ENCODE measurements at places on chromosomes 6 and 20.

- DNase-seq = no peak
Measured at GRCh38 chr6:130896249-130896648, 69.0 kb downstream of the SMLR1 start.

DNA sequence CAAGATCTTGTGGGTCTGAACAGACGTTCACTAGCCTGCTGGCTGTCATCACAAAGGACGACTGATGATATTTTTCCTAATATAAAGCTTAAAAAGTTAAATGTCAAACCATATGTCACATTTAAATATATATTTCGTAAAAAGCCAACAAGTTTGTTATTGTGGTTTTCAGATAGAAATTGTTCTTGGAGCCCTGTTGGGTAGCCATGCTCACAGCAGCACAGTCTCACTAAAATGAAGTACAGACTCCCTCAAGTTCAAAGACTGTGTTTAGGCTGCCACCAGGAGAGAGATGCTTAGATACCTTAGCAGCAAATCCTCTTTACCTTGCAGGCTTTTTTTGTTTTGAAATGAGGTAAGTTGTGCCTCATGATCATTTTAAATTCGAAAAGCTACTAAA lies 17.8 kb downstream of the EEF1E1 start:
- no peak for DNase-seq

DNA sequence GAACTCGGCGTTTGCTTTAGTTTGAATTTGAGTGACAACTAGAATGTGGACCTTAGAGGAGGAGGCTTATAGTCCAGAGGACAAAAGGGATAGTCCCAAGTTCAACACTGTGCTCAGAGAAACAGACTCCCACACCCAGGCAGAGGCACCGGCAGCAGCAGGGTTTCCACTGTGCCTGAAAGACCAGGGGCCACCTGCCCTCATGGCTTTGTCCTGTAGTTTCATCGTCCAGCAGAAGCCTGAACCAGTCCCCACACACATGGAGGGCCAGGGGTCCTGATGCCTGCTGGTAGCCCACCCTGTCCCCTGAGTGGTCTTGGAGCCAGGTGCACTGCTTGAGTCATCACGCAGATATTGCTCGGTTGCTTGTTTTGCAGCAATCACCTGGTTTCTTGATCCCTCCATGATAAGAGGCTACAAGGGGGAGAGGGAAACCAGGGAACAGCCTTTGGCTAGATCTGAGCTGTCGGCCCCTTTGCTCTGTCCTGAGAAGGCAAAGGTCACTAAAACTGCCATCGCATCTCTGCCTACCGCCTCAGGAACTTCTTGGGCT lies 7.2 kb upstream of the ACSS1 start:
- DNase-seq = no peak

DNA sequence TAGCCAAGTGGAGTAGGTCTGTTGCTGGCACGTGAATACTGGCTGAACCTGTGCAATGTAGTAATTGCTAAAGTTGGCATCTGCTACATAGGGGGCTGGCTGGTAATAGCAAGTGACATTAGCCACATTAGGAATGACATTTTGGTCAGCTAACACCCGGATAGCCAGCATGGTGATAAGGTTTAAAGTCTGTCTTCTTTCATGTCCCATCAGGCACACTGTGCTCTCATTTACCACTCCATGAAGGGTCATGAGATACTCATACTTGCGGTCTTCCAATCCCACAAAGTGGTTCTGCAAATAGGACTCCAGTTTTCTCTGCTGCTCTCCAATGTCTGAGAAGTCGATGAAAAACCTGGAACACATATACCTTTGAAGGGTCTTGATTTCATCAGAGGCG lies 2.8 kb downstream of the TENT5A start:
- DNase-seq = no peak

- no peak for DNase-seq
Measured at GRCh38 chr6:138107078-138107751, at the start of gene PERP. PERP (minus strand) TSS chr6:138107419; CDS start chr6:138107340, 79 bp downstream.

DNA sequence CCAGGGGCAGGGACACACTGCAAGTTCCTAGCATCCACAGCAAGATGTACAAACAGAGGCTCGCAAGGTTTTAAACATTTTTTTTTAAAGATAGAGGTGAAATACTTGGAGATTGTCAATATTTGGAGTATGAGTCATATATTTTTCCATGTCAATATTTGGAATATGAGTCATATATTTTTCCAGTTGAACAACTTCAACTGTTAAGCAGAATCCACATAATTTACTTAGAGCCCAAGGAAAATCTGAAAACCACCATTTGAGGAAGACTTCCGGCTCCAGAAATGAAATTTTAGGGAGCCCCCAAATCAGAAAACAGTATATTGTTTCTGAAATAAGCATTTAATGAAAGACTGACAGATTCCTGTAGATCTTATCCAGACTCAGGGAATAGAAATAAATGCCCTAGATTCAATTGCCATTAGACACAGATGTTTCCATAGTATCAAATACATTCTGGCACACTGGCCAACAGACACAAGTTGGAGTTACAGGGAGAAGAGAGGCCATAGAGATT lies 51.6 kb upstream of the FAM184A start:
- no peak for DNase-seq

DNA sequence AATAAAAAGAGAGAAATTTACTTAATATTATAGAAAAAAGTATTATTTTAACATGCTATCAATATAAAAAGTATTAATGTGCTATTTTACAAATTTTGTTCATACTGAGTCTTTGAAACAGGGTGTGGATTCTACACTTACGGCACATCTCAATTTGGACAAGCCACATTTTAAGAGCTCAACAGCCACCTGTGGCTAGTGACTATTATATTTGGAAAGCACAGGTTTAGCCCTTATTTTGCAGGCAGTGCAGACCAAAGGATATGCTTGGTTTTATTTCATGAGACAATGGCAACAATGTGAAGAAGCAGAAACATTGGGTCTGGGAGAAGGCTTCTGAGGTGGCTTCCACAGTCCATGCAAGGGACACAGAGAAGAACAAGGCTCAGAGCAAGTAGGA lies 74.6 kb downstream of the BACH2 start:
- DNase-seq = no peak
